ENCODE measurements at places on chromosomes 1 and 21.

GRCh38 chr1:17588048-17588871, 48.8 kb downstream of the ARHGEF10L start:
- DNase-seq: no peak

- DNase-seq: no peak
Measured at GRCh38 chr1:81921851-81922462, 121.2 kb downstream of the ADGRL2 start.

GRCh38 chr1:54475357-54475881, 69.2 kb upstream of the SSBP3 start:
- DNase-seq: no peak

DNA sequence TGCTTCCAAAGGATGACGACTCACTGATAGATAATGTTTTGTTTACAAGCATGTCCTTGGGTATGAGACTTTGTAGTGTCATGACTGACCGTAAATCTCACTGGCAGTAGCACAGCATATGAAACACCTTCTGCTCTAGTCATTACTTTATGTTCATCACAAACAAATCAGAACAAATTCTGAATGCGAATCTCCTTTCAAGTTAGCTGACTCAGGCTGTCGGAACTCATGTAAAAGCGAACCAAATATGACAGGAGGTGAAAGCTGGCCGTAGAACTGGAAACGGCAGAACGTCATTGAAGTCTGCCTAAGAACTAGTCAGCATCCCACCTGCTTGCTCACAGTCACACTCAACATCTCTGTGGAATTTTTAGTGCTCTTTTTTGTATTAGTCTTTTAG, 143.9 kb downstream of the RGS7 start:
- DNase-seq: peak; percentile 66

GRCh38 chr1:200780545-200781369, 42.1 kb downstream of the CAMSAP2 start:
- DNase-seq: no peak
